Trophoblast cell (in vitro differentiated cells and primary cell): ENCODE measurements at places on chromosomes 2 and 18.

DNA sequence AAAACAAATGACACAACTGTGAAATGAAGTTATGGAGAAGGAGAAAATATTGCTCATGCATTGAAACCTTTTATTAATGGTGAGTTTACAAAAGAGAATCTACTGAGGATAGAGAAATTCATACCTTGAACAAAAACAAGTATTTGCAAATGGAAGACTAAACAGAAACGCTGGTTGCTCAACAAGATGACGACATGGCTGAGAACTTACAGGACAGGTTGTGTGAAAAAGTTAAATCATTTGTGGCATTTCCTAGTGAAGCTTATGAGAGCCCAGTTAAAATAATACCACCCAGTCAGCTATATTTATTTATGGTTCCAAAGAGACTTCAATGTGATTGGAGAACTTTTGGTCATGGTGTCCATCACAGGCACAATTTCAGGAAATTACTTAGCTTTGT lies 148.6 kb upstream of the PKDCC start:
- H3K27me3 ChIP-seq = no peaks in the 10 kb centered on the region
- no peaks in the 10 kb centered on the region for H3K36me3 ChIP-seq
- peaks cover 10% of the 10 kb centered on the region for H3K4me1 ChIP-seq
- H3K4me3 ChIP-seq = no peak overlapping the region
- peak overlapping the region; percentile 27 for H3K27ac ChIP-seq
- peak; percentile 95 for DNase-seq

GRCh38 chr18:24208270-24209035 lies 69.6 kb downstream of the CABYR start:
- no peak for DNase-seq
- no peak overlapping the region for H3K4me3 ChIP-seq
- no peaks in the 10 kb centered on the region for H3K4me1 ChIP-seq
- H3K27ac ChIP-seq = no peak overlapping the region

GRCh38 chr18:11042247-11042646 lies 107.1 kb downstream of the PIEZO2 start:
- no peak overlapping the region for H3K27ac ChIP-seq
- H3K4me3 ChIP-seq = no peak overlapping the region
- no peak for DNase-seq
- H3K27me3 ChIP-seq = no peaks in the 10 kb centered on the region
- no peaks in the 10 kb centered on the region for H3K36me3 ChIP-seq

GRCh38 chr18:10036479-10036878 lies 122.7 kb downstream of the VAPA start:
- peaks cover 6% of the 10 kb centered on the region for H3K4me1 ChIP-seq
- no peak overlapping the region for H3K27ac ChIP-seq
- no peak overlapping the region for H3K4me3 ChIP-seq
- DNase-seq = peak; percentile 85

GRCh38 chr2:145088756-145089155 lies 568.8 kb upstream of the ZEB2 start:
- no peaks in the 10 kb centered on the region for H3K36me3 ChIP-seq
- no peak overlapping the region for H3K27ac ChIP-seq
- H3K4me3 ChIP-seq = no peak overlapping the region
- DNase-seq = no peak

GRCh38 chr2:154392256-154392655 lies 306.2 kb upstream of the KCNJ3 start:
- H3K27me3 ChIP-seq = no peaks in the 10 kb centered on the region
- no peak overlapping the region for H3K4me3 ChIP-seq
- no peak overlapping the region for H3K27ac ChIP-seq
- no peaks in the 10 kb centered on the region for H3K36me3 ChIP-seq
- H3K4me1 ChIP-seq = no peaks in the 10 kb centered on the region
- DNase-seq = no peak

DNA sequence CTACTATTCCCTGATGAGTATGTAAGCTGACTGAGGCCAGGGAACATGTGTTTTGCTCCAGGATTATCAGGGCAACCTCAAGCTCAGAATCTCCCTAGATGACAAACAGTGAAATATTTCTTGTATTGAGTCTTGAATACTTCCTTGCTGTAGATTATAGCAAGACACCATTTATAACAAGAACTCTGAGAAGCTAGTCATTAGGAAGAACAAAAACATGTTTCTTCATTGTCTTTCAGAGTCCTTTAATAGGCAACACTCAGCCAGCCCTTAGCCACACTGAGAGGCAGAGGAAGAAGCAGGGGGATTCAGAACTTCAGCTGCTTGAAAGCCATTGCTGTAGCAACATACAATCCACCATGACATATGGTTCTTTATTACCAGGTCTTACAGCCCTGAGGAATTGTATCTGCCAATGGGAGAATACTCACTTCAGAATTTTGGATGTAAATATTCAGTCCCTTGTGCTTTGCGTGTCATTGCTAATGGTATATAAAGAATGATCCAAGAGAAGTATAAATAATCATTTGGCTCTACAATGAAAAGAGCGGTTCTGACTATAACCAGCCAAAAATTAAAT lies 117.5 kb upstream of the NCKAP5 start:
- H3K36me3 ChIP-seq = no peaks in the 10 kb centered on the region
- H3K27ac ChIP-seq = no peak overlapping the region
- DNase-seq = no peak
- H3K4me1 ChIP-seq = no peaks in the 10 kb centered on the region
- H3K27me3 ChIP-seq = no peaks in the 10 kb centered on the region
- no peak overlapping the region for H3K4me3 ChIP-seq

DNA sequence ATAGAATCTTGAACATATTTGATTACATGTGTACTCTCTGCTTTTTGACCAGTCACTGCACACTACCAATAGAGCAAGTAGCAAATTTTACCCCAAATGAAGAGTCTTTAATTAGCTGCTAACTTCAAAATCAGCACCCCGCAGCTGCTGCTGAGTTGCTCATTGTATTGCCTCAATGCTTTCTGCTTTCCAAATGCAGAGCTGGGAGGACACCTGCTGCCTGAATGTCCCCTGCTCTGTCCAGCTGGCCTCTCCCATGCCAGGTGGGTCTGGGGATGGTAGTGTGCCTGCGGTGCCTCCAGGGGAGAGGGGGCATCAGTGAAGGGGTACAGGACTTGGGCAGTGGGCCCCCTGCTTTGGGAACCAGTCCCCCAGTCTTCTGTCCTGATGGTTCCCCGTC lies 184.8 kb downstream of the PRKCE start:
- H3K4me1 ChIP-seq = no peaks in the 10 kb centered on the region
- H3K27ac ChIP-seq = no peak overlapping the region
- no peak overlapping the region for H3K4me3 ChIP-seq
- no peaks in the 10 kb centered on the region for H3K36me3 ChIP-seq
- DNase-seq = no peak

GRCh38 chr18:79637921-79638909 lies 41.4 kb upstream of the CTDP1 start:
- peaks cover 18% of the 10 kb centered on the region for H3K27me3 ChIP-seq

GRCh38 chr18:79927607-79928562 lies 23.6 kb downstream of the SLC66A2 start:
- no peak for DNase-seq
- no peak overlapping the region for H3K4me3 ChIP-seq
- H3K36me3 ChIP-seq = peaks cover 5% of the 10 kb centered on the region
- no peaks in the 10 kb centered on the region for H3K27me3 ChIP-seq
- H3K27ac ChIP-seq = no peak overlapping the region

GRCh38 chr2:12052796-12053195 lies 306.4 kb downstream of the LPIN1 start:
- H3K4me1 ChIP-seq = no peaks in the 10 kb centered on the region
- no peaks in the 10 kb centered on the region for H3K36me3 ChIP-seq
- no peak for DNase-seq

DNA sequence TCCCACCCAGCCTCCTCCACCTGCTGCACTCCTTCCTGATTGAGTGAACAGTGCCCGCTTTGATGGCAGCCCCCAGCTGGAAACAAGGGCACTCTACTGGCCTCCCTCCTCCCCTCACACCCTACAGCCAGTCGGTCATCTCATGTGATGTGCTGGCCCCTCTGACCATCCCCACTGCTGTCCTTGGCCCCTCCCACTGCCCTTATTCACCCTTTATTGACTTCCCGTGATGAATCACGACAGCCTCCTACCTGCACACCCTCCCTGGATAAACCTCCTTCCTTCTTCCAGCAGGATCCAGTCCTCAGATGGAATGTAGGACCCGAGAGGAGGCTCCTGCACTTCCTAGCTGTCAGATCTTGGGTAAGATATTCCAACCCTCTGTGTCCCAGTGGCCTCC lies 186.5 kb upstream of the SH3BP4 start:
- no peak for DNase-seq
- H3K27me3 ChIP-seq = no peaks in the 10 kb centered on the region
- H3K36me3 ChIP-seq = no peaks in the 10 kb centered on the region
- H3K4me1 ChIP-seq = no peaks in the 10 kb centered on the region
- no peak overlapping the region for H3K27ac ChIP-seq

GRCh38 chr2:53130441-53130943 lies 637.1 kb upstream of the CHAC2 start:
- no peaks in the 10 kb centered on the region for H3K36me3 ChIP-seq
- H3K27ac ChIP-seq = peak overlapping the region; percentile 9
- H3K4me3 ChIP-seq = no peak overlapping the region
- no peak for DNase-seq
- H3K27me3 ChIP-seq = no peaks in the 10 kb centered on the region
